GM13977 (cell line): ENCODE measurements at places on chromosomes 12 and 14.
A peak's percentile ranks its signal among the peaks of the same experiment; 100 is the strongest.

DNA sequence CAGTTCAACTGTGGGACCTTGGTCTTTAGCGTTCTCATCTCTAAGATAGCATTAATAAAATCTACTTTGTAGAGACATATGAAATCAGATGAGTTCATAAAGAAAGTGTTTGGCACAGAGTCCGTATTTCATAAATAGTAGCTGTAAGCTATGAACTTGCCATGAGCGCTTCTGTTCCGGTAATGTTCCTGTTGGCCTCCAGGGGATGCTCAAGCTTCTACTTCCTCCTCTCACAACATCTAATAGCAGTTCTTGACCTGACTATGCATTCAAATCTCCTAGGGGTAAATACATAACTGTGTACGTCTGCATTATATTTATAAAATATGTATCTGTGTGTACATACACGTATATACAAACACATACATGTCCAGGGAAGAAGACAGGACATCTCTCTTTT, 288.2 kb upstream of the TMPO start:
- DNase-seq = no peak

DNA sequence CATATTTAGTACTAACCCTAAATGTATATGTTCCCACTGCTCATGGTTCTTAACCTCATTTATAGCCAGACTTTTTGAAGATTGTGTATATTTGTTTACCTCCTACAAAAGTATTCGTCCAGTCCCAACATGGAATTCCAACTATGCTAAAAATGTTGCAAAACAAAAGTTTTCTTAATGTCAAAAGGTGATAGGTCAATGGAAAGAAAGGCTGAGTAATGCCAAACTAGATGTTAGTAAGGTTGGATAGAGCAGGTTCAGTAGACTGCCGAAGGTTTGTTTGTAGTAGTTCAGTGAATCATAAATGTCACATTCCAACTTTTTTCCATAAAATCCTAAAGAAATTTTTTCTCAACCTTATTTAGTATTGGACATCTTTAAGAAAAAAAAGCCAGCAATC, 874.5 kb downstream of the FLRT2 start:
- DNase-seq = no peak

- DNase-seq = no peak
Observed at GRCh38 chr14:75533791-75534555, 11.7 kb downstream of the BATF start.

GRCh38 chr12:74896186-74896585, 313.5 kb downstream of the KCNC2 start:
- DNase-seq = no peak

DNA sequence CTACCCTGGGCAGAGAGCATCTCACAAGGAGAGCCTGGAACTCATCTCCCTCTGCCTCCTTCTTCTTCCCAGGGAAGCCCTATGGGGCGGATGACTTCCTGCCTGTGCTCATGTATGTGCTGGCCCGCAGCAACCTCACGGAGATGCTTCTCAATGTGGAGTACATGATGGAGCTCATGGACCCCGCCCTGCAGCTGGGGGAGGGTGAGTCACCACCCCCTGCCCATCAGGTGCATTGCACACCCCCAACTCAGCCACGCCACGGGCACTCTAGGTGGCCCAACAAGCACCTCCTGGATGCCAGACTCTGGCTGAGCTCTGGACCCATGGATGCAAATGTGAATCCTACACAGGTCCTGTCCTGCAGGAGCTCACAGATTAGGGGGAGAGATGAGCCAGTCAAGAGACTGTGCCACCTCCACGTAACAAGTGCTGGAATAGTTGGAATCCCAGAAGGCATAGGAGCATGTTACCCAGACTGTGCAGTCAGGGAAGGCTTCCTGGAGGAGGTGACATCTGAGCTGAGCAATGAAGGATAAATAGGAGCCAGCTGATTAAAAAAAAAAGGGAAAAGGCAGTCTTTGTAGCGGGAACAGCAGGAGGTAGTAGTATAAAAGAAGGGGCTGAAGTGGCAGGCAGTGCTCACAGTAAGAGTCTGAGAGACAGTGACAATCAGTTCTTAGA, 71.9 kb downstream of the LGMN start:
- DNase-seq = no peak

- peak; percentile 17 for DNase-seq
Observed at GRCh38 chr12:6774499-6775062, 2.3 kb downstream of the LAG3 start.

GRCh38 chr12:19588951-19589350, 149.7 kb downstream of the AEBP2 start:
- DNase-seq = no peak

DNA sequence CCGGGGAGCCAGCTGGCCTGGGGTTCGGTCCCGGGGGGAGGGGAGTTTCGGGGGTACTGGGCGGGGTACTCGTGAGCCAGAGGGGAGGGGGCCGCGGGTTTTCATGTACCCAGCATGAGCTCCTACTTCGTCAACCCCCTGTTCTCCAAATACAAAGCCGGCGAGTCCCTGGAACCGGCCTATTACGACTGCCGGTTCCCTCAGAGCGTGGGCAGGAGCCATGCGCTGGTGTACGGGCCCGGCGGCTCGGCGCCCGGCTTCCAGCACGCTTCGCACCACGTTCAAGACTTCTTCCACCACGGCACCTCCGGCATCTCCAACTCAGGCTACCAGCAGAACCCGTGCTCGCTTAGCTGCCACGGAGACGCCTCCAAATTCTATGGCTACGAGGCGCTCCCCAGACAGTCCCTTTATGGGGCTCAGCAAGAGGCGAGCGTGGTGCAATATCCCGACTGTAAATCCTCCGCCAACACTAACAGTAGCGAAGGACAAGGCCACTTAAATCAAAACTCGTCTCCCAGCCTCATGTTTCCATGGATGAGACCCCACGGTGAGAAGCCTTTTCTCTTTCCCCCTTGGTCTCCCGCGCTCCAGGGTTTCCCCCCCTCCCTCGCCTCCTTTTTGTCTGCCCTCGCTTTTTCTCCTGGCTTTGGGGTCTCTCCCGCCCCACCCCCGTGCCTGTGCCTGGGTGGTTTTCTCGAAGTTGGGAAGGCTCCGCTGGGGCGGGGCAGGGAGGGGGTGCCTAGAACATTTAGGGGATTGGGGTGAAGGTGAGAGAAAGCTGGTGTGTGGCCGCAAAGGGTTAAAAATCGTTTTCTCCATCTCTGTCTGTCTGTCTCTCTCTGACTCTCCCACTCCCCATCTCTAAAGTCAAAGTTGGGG, 627 bp downstream of the HOXC8 start:
- DNase-seq = no peak

DNA sequence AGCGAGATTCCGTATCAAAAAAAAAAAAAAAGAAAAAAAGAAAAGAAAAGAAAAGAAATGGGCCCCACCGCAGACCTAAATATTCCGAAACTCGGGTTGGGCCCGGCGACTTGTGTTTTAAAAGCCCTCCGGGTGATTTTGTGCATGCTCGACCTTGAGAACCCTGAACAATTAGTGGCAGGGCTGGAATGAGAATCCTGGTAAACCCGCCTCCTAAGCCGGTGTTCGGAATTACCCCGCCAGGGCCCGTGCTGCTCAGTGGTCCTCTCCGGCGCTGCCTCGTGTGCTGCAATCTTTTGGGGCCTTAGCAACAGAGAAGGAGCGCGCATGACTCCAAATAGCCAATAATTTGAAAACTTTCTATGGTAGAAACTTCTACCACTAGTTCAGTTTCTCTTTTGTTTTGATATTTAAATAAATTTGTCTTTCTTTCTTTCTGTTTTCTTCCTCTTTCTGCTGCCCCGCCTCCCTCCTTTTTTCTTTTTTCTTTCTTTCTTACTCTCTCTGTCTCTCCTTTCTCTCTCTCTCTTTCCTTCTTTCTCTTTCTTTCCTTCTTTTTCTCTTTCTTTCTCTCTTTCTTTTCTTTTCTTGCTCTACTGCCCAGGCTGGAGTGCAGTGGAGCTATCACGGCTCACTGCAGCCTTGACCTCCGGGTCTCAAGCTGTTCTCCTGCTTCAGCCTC, 1.5 kb upstream of the GALNT6 start:
- DNase-seq = peak; percentile 83

DNA sequence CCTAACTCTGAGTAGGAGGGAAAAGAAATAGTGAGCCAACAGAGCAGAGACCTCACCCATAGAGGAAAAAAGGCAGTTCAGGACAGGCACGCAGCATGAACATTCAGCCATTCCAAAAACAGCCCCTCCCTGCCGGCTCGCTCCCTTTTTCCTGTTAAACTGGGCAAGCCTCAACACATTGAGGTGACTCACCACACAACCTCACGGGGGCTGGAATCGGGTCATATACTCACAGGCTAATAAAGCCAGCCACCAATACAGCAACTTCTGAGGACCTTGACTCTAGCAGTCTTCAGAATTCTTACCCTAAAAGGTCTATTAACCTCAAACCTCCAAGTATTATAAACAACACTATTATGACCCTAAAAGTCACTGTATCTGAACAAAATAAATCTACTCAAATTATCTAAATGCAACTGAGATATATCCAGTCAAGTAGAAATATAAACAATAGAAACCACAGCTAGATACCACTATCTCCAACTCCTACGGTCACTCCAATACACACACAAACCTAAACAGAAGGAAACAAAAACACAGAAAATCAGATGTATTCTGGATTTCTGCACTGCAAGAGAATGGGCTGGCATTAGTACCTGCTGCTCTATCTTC, 6.3 kb downstream of the YBX3 start:
- no peak for DNase-seq

DNA sequence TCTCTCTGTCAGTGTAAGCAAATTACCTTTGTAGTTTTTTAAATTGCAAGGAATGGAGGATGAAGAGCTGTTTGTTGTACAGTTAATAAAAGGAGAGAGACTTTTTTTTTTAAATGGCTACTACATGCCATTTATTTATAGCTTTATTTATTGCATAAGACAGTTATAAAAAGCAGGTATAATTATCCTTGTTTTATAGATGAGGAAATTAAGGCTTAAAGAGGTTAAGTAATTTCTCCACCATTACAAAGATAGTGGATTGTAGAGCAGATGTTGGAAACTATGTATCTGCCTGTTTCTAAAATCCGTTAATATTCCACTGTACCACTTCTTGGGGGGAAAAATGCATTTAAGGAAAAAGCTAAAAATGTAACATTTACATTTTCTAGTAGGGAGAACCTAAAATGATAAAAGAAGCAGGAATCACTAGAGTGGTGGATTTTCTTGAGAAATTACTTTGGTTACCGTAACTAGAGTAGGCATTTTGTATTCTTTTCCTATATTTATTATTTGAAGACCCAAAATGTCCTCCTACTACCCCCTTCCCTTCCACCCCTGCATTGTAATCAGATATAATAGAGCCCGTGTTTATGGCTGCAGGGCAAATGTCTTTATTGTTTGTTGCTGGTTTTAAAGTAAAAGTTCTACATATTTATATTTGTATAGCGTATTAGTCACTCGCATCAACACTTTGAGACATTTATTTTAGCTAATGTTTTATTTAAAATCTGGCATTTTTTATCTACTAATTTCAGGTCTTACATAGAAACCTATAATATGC, 2.3 kb downstream of the SNAPC1 start:
- DNase-seq = no peak

DNA sequence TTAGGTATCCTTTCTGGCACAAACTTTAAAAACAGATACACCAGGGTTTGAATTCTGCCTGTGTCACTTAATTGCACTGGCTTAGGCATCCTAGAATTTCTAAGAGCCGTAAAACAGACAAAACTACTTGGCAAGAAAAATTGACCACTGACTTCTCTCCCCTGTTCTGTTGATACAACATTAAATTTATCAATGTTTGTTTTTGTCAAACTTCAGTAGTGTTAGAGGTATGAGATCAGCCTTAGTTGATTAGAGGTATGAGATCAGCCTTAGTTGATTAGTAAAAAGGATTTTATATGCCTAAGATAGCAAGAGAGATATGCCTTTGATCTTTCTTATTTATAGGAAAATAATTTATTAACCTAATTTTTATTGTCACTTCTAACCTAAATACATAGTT, 283.2 kb downstream of the FBXL14 start:
- DNase-seq = no peak

GRCh38 chr12:123268850-123269249, 2.8 kb downstream of the CDK2AP1 start:
- DNase-seq = no peak

- no peak for DNase-seq
Observed at GRCh38 chr12:88182416-88182815, 40.3 kb downstream of the TMTC3 start.

- DNase-seq = peak; percentile 49
Observed at GRCh38 chr12:104930388-104931326, 27.4 kb downstream of the SLC41A2 start.

DNA sequence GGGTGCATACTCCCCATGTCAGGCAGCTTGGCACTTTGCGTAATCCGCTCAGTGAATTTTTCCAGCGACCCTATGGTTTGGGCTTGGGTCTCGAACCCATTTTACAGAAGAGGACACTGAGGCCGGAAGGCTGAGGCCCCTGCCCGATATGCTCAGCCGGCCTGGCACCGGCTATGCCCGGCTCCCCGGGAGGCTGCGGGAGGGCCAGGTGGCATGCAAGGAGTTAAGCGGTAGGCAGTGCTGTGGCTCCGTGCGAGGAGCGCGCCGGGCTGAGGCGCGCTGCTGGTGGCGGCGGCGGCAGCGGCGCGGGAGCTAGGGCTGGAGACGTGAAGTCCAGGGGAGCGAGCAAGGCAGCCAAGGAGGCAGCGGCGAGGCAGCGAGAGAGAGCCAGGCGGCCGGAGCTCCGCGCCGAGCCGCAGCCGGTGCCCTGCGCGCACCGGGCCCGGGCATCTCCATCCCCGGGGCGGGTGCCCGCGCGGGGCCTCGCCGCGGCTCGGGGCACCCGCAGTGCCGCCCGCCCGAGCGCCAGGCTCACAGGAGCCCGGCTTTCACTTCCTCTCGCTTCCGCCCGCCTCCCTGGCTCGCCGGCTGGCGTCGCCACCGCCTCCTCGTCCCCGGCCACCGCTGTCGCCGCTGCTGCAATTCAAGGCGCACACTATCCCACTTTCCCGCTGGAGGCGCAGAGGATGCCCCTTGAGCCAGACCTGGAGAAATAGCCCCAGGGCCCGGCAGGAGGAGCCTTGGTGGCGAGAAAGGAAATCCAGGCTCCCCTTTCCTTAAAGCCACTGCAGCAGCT, at the start of gene WSCD2:
WSCD2 (plus strand) TSS at position 272 of the 796 bp plus-strand sequence. CDS start 66,545 bp downstream, outside the sequence.
- peak; percentile 23 for DNase-seq

GRCh38 chr14:49769581-49770211, 1.7 kb downstream of the KLHDC2 start:
- DNase-seq = no peak

DNA sequence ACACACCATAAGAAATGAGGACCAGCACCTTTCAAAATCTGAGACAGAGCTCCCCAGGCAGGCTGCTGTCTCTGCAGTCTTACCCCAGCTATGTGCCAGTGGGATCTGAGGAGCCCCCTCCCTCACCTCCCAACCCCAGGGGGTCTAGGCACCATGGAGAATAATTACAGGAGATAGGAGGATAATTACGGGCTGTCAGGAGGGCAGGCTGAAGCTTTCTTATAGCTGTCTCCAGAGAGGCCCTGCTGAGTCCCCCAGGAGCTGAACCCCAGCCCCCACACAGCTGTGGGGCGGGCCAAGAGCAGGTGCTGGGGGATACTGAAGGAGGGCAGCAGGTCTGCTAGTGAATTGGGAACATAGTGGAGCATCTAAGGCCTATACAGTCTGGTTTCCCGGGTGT, 6.8 kb downstream of the CPNE6 start:
- DNase-seq = no peak

- no peak for DNase-seq
Observed at GRCh38 chr14:44388306-44388705, 118.8 kb downstream of the FSCB start.

GRCh38 chr12:53052419-53053217, 2.8 kb downstream of the TNS2 start:
- no peak for DNase-seq
